ENCODE measurements at places on chromosomes 12 and 14. TPM values are rescaled to one million over a fixed set of nuclear protein-coding genes. Genes with fewer than 3 reads are reported as not detected.
A peak's percentile ranks its signal among the peaks of the same experiment; 100 is the strongest.

Gene USP44
- 4.2 TPM for total RNA-seq

Gene OVCH1
- not detected for total RNA-seq

Gene SLC7A8
- total RNA-seq, result 1.0 TPM

Gene LTBP2
- total RNA-seq, result 15.7 TPM

Gene CHGA
- total RNA-seq, result not detected

Gene MTHFD1
- 36.0 TPM for total RNA-seq

Gene GPN3
- 19.1 TPM for total RNA-seq

DNA sequence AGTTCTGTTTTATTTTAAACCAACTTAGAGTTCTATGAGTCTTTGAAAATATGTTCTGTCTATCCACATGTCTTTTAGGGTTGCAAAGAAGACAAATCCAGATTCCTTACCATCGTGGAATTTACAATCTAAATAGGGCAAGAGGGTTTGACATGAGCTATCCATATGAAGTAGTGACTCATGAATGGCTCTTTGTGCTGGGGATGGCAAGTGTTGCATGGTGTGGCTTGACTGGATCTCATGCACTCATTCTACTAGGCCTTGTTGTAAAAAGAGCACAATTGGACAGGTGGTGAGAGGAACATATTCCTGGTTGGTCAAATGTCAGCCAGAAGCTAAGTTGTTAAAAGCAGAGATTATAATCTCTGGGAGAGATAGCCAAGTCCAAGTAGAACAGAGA, 509.1 kb downstream of the DIO2 start:
- no peak for DNase-seq

- no peak for DNase-seq
These were observed 35.7 kb upstream of the PNMA1 start for GRCh38 chr14:73749706-73750530.

DNA sequence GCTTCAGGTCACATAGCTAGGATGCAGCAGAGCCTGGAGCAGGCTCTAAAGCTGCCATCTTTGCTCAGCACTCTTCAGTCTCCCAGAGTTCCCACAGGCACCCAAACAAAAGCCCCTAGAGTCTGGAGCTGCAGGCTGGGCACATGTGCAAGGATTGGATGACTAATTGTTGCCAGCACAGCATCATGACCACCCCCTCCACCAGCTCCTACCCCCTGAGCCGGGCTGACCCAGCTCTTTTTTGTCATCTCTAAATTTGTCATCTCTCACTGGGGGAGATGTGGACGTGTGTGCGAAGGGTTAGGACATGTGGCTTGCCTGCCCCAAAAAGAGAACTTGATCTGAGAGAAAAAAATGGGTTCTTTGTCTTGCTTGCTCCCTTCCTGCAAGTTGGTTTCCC, 4.3 kb upstream of the MMP19 start:
- DNase-seq, result no peak

DNA sequence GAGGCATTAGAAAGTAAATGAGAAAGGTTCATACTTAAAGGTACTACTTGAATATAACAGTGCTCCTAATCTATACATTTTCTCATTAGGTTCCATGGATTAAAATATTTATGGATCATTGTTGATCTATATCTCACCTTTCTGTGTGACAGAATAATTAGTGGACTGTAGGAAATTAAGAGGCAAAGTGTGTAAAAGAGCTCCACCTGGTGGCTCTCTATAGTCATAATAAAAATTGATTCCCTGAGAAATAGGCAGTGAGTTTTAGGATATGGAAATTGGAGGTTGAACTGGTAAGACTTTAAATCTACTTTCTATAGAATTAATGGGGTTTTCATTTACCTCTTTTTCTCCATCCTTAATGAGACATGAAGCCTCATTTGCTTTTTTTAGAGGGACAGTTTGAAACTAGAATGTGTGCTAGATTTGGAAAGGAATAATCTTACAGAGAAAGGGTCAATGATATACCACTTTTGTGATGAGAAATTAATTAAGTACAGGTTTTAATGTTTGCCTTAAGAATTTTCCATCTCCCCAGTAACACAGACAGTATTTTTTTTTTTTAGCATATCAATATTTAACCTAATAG, 11.8 kb upstream of the DERA start:
- DNase-seq, result no peak

GRCh38 chr14:71289536-71289935, 382.3 kb downstream of the PCNX1 start:
- no peak for DNase-seq

- no peak for DNase-seq
These were observed 1330.7 kb upstream of the TMEM132C start for GRCh38 chr12:126936181-126936851.

- DNase-seq, result no peak
These were observed 2.3 kb downstream of the RDH12 start for GRCh38 chr14:67703997-67704396.

DNA sequence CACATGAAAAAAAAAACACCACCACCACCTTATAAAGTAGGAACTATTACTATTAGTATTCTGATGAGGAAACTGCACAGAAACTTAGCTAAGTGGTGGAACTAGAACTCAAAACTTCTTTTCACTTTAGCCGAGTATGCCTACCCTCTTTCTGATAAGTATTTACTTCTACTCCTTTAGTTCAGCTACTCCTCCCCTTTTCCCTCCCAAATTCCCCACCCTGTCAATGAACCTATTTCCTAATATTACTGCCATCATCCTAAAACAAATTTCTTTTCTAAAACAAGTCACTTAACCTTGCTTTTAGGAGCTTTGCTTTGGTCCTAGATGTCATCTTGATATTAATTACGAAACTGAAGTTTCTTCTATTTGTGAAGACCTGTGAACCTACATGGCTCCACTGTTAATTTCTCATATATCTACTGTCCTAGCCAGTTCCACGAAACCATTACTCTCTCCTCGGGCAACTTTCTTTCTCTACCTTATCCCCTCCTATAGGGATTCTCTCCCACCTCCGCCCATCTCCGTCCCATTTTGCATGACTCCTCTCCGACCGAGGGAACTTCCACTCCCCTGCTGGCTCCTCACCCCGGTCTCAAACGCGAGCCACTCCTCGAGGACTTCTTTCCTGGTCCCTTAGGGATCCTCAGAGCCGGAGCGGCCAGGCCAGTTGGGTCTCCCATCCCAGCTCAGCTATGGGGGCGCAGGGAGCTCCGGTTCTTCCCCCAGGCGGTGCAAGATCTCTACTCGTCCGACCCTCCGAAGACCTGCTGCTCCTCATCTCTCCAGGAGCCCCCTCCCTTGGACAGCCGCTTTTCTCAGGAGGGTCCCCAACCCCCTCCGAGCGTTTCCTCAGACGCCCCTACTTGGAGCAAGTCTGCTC, 1.1 kb downstream of the NUMB start:
- DNase-seq, result peak; percentile 31

DNA sequence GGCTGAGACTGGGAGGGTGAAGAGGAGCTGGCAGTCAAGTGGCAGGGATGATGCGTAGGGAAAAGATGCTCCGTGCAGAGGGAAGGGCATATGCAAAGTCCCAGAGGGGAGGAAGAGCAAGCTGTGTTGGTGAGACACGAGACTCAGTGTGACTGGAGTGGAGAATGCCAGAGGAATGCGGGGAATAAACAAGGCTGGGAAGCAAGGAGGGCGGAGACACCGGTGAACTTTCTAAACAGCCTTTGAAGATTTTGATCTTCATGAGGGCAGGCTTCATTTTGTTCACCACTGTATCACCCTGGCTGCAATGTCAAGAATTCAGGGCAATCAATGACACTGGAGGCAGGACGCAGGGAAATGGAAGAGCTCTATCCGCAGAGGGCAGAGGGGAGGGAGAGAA, 535.8 kb downstream of the FUT8 start:
- no peak for DNase-seq

- no peak for DNase-seq
These were observed 39.1 kb upstream of the DHRS7 start for GRCh38 chr14:60204104-60204842.

DNA sequence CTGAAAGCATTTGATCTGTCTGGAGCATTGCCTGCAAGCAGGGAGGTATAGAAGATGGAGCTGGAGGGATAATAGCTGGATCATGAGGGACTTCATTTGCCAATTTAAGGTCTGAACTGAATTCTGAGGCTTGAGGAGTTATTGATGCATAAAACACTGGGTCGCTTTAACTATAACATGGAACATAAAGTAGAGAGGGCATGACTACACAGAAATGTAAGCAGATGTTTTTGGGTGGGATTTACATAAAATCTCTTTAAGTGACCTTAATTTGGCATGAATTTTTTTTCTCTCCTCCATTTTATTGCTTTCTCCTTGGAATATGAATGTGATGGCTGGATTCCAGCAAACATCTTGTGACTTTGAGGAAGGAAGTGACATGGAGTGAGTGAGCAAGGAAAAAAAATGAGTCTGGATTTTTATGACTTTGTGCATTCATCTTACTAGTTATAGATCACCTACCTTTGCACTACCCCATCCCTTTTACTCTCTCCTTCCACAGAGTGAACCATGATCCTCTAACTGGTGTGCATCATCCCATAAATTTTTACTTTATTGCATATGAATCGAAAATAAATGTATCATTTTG, 356.0 kb downstream of the DUSP6 start:
- DNase-seq, result peak; percentile 35

- no peak for DNase-seq
These were observed 24.0 kb downstream of the TMEM132C start for GRCh38 chr12:128290938-128291337.

DNA sequence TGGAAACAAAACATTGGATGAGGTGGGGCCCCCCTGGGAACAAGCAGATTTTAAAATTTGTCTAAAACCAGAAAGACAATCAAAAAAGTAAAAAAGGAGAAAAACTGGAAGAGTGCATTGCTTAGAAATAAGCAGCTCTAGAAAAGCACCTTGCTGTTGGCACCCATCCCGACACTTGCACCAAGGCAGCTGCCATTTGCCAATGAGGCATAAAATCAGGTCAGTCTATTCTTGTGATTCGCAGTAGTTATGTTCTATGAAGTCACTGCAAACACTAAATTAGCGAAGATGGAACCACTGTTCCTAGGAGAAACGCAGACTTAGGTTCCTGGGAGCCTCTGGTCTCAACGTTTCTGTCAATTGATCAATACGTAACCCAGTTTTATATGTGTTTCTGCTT, 16.2 kb downstream of the VPS33A start:
- no peak for DNase-seq

DNA sequence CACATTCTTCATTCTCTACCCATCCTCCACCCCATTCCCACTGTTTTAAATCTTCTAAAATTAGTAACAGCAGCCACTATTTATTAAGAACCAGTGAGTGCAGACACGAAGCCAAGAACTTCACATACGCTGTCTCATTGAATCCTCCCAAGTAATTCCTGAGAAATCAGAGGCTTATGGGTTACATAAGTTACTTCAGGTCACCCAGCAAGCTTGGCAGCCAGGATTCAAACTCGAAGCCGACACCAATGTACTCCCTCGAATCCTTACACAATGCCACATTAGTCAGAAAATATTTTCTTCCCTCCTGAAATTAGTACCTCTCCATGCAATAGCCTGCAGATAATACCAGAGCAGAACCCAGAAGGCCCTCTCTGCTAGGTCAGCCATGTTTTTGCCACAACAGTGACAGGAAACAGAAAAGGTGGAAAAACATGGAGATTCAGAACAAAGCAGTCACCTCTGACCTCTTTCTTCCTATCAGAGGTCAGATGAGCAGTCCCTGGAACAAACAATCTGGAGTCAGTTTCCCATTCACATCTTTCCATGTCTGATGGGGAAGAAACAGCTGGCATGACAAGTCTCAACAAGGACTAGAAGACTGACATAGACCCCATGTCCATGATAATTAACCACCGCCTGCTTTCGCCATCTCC, 16.4 kb downstream of the NID2 start:
- no peak for DNase-seq

DNA sequence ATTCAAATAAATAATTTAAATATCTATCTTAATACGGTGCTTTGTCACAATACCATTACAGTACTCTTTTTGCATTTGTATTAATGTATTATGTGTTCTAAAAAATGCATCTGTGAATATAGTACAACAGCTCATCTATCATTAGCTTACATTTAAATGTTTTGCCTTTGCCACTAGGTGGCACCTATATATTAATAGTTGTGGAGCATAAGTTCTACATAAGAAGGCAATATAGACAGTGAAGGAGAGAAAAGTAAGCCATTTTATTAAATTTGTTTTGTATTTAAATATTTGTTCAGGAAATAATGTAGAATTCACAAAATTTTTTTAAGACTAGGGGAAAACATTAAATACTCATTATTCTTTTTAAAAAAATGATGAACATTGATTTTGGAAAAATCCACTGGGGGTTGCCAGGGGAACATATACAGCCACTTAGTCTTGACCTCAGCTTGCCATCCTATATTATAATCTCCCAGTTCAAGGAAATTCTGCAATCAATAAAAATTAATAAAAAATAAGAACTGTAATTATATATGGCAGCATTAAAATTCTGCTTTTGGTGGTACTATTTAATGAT, 9.8 kb downstream of the CCER1 start:
- peak; percentile 11 for DNase-seq

DNA sequence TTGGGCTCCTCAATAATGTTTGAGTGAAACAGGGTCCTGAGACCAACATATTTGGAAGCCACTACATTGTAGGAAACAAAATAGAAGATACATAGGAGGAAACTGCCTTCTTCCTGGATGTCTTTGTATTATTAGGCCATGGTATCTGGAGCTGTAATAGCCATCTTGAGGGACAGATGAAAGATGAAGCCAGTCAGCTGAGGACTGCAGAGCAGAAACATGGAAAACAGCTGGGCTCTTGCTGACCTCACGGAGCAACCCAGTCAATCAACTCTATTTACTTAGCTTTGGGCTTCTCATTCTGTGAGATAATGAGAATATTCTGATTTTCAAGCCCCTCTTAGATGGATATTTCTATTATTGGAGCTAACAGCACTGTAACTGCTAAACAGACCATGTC, 962.4 kb downstream of the BCL11B start:
- no peak for DNase-seq

DNA sequence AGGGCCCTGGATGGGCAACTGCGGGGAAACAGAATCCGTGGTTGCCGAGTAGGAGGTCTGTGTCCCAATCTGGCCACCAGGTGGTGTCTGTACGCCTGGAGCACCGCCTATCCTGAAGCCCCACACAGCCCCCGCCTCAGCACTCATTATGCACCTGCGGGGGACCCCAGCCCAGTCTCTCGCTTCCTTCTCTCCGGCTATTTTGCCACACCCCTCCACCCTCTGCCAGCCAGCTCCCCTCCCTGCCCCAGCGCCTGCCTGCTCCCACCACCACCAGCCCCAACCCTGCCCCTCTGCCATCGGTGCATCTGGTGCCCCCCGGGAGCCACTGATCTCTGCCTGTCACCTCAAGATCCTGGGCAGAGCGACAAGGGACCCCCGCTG, 2.2 kb upstream of the NXPH4 start:
- no peak for DNase-seq

- DNase-seq, result no peak
These were observed 1.5 kb downstream of the PRKCH start for GRCh38 chr14:61322799-61323290.

DNA sequence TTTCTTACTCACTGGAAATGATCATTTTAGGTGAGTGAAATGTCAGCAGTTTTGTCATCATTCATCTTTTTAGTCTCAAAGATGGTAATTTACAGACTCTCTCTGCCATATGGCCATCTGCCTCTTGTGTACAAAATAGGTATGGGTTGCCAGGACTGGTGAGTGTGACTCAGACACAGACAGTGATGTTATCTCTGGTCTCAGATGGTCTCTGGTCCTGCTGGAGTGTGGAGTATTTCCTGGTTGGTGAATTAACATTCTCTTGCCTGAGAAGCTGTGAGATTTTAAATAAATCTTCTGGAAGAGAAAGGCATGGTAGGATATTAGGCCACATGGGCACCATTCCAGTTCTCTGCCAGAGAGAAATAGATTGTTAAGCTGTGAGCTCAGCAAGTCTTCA, 207.0 kb downstream of the ATP23 start:
- DNase-seq, result peak; percentile 75

GRCh38 chr12:40271981-40272664, 47.3 kb downstream of the LRRK2 start:
- DNase-seq, result no peak

GRCh38 chr12:74021937-74022336, 515.7 kb upstream of the ATXN7L3B start:
- DNase-seq, result no peak
